ENCODE measurements at places on chromosomes 12 and 14.

- no peak for DNase-seq
Measured at GRCh38 chr12:50072198-50072907, 12.8 kb upstream of the SMARCD1 start.

DNA sequence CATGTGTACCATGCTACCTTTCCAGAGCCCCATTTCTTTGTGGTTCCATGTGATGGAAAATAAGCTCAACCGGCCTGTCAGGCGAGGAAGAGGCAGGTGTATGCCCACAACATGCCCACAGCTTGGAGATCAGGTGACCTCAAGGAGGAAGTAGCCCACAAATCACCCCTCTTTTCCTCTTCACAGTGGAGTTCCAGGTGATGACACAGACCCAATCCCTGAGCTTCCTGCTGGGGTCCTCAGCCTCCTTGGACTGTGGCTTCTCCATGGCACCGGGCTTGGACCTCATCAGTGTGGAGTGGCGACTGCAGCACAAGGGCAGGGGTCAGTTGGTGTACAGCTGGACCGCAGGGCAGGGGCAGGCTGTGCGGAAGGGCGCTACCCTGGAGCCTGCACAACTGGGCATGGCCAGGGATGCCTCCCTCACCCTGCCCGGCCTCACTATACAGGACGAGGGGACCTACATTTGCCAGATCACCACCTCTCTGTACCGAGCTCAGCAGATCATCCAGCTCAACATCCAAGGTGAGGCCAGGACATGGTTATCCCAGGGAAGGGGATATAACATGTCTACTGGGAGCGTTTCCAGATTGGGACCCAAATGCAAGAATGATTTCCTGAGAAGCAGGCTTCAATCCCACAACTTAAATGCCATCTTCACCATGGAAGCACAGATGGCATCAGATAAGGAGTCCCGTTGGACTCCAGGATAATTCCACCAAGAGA, 5.5 kb downstream of the TAPBPL start:
- DNase-seq, result no peak

GRCh38 chr12:127588249-127588648, 678.7 kb upstream of the TMEM132C start:
- DNase-seq, result no peak

DNA sequence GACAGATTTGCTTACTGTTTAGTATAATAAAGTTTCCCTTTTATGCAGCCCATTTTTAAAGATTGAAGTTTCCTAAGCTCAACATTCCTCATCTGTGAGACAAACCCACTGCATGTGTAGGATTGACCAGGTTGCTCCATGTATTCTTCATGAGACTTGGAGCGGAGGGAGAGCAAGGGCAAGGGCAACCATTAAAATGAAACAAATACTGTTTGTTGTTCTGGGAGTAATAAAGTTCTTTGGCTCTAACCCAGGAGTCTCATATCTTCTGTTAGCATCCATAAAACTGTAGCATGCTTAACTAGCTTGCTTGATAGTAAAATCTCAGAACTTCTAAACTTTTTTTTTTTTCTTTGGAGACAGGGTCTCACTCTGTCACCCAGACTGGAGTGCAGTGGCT, 74.2 kb downstream of the NTS start:
- no peak for DNase-seq
